Activated CD8-positive, alpha-beta memory T cell treated with anti-CD3 and anti-CD28 coated beads for 1 hour (primary cell): ENCODE measurements at places on chromosomes 7 and 10.

- no peak for DNase-seq
These were observed 87.8 kb downstream of the CFAP58 start for GRCh38 chr10:104441329-104442000.

GRCh38 chr10:129184196-129184595, 282.8 kb upstream of the MGMT start:
- no peak for DNase-seq

DNA sequence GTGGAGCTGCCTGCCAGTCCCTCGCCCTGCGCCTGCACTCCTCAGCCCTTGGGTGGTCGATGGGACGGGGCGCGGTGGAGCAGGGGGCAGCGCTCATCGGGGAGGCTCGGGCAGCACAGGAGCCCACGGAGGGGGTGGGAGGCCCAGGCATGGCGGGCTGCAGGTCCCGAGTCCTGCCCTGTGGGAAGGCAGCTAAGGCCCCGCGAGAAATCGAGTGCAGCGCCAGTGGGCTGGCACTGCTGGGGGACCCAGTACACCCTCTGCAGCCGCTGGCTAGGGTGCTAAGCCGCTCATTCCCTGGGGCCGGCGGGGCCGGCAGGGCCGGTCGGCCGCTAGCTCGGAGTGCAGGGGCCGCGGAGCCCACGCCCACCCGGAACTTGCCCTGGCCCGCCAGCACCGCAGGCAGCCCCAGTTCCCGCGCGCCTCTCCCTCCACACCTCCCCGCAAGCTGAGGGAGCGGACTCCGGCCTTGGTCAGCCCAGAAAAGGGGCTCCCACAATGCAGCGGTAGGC, 565.9 kb upstream of the NRG3 start:
- DNase-seq, result no peak

- no peak for DNase-seq
These were observed 10.8 kb downstream of the LMOD2 start for GRCh38 chr7:123666492-123666891.
